ENCODE measurements at places on chromosomes 6 and 20. TPM values are rescaled to one million over a fixed set of nuclear protein-coding genes. Genes with fewer than 3 reads are reported as not detected.
A peak's percentile ranks its signal among the peaks of the same experiment; 100 is the strongest.

- DNase-seq, result no peak
Measured at GRCh38 chr6:109377717-109378116, 4.5 kb downstream of the CD164 start.

DNA sequence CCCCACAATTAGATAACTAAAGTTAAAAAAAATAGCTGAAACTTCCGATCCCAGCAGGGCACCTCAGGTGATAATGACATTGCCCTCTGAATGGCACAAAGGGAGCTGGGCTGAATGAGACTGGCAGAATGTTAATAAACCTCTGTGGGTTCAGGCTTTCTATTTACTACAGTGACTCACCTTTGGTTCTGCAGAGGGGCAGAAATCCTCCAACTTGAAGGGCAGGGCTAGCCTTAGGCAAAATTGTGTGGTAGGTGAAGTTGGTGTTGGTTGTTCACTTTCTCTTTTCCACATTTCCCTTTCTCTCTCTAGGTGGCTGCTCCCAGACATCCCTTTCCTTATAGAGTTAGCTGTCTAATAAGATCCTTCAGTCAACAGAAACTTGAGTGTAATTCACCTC lies 625.2 kb downstream of the EPM2A start:
- peak; percentile 66 for DNase-seq

DNA sequence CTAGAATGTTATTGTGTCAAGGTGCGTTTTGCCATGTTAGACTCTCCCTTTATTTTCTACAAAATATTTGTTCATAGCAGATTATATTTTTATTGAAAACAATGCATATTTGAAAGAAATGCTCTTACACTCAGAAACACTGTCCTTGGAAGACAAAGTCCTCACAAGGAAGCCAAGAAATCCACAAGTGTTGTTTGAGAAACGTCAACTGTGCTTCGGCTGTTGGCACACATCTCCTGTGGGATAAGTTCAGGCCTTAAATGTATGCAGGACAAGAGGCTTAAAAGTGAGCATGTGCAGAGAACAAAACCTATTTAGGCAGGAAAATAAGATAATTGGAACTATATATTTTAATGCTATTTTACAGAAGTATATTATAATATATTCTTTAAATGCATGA lies 9.5 kb upstream of the THBD start:
- no peak for DNase-seq

- DNase-seq, result no peak
Measured at GRCh38 chr6:138803861-138804260, 8.0 kb downstream of the ECT2L start.

DNA sequence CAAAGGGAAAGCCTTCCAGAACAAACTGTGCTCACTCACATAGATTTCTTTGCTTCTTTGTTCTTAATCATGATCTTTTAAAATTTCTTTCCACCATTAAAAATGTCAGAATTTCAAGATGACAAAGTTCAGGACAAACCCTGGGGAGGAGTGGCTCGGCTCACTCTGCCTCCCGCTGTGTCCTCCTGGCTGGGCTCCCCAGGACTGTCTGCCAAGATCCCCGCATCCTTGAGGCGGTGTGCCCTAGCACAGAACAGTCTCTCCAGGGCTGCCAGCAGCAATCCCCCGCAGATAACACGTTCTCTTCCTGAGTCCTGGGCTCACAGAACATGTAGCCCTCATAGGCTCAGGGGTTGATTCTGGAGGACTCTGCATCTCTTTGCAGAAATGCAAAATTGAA lies 98.4 kb upstream of the KCNG1 start:
- no peak for DNase-seq

DNA sequence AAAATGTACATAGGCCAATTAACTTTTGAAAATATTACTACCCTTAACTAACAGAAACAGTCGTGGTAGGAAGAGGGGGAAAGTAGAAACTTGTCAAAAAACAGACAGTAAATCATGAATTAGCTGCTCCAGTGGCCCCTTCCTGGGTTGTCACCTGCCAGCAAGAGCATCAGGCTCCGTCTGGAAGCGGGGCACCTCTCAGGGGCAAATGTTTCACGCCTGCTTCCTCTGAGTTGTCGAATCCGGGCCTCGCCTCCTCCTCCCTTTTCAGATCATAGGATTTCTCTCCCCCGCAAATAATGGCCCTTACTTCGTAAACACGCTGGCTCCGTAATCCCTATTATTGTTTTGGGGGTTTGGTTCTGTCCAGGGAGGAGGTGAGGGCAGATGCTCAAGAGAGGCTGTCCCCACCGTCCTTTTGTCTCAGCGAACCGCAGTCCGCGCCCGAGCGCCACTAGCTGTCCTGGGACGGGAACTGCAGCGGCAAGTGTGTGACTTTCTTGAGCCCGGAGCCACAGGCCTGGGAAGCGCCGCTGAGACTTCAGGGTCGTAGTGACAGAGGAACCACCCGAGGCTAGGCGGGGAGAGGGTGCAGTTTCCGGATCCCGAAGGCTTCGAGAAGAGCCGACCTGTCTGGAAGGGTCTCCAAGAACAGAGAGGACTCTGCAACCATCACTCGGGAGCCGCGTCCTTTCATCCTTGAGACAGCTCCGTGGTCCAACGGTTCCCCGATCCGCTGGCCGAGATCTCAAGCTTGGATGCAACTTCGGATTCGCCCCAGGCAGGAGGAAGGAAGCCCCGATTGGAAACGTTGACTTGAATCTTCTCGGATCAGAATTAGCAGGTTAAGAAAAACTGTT lies 214.5 kb upstream of the ZNF184 start:
- peak; percentile 83 for DNase-seq

- DNase-seq, result no peak
Measured at GRCh38 chr6:74752303-74752702, 453.6 kb downstream of the COL12A1 start.

GRCh38 chr6:20827798-20828197 lies 293.5 kb downstream of the CDKAL1 start:
- no peak for DNase-seq

GRCh38 chr6:88236612-88237360 lies 70.6 kb upstream of the CNR1 start:
- DNase-seq, result no peak

- DNase-seq, result no peak
Measured at GRCh38 chr6:2771079-2771478, 5.9 kb downstream of the WRNIP1 start.

- peak; percentile 100 for DNase-seq
Measured at GRCh38 chr6:15132854-15133670, 112.8 kb upstream of the JARID2 start.

Gene TBX18
- total RNA-seq, result not detected

Gene PRL
- not detected for total RNA-seq

Gene MACROD2
- total RNA-seq, result 0.68 TPM
